Left hindlimb (tissue), 1 donor: ENCODE measurements at places on chromosomes 3 and 15.

- no peak for DNase-seq
These were observed 38.7 kb upstream of the ZFAND6 start for GRCh38 chr15:80020731-80021130.

GRCh38 chr3:191425322-191425734 lies 35.6 kb upstream of the PYDC2 start:
- no peak for DNase-seq

DNA sequence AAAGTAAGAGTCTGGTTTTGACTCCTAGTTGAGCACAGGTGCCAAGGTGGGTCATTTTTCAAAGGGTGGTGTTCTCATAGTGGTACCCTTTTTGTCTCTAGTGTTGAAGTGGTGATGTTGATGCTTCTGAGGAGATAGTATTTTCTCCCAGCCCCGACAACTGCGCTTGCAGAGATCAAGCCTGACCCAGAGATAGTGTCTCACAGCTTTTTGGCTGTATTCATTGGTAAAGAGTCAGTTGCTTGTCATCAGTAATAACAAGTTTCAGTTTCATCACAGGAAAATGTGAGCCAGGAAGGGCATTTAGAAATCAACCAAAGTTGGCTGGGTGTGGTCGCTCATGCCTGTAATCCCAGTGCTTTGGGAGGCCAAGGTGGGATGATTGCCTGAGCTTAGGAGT lies 139.3 kb downstream of the NFKBIZ start:
- DNase-seq: no peak

- DNase-seq: no peak
These were observed 457.9 kb upstream of the ALCAM start for GRCh38 chr3:104908761-104909160.

GRCh38 chr15:73081321-73081958 lies 29.2 kb downstream of the NEO1 start:
- DNase-seq: no peak

DNA sequence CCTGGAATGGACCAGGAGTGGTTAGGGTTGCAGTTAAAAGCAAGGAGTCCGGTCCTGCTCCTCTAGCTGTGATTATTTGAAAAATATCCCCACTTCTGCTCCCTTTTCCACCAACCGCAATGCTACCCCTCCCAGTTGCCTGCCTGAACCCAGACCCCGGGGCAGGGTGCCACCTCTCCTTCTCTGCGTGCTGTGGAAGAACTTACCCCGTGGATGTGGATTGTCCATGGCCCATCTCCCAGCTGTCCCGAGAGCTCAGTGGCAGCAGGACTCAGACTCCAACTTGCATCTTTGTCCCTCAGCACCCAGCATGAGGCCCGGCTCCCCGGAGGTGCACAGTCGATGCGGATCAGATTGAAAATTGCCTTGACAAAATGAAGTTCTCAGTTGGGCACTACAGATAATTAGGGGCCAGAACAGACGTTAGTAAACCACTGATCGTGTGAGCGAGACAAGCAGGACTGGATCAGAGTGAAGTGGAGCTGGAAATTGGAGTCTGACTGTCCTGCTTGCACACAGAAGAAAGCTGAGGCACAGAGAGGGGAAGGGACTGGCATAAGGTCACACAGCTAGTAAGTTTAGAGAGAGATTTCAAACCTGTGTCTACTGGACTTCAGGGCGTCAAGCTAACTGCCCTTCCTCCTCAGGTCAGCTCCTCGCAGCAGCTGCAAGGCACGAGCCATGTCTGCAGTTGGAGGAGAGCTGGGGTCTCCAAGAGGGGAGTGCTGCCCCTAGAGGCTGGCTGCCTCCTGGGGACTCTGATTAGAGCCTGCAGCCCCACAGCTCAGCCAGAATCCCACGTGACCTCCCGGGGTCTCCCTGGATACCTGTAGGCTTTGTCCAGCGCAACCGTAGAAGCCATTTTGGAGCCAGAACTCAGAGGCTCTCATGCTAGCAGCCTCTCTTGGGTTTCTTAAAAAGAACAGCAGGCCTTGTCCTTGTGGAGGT lies 14.7 kb downstream of the SLC6A1 start:
- no peak for DNase-seq

DNA sequence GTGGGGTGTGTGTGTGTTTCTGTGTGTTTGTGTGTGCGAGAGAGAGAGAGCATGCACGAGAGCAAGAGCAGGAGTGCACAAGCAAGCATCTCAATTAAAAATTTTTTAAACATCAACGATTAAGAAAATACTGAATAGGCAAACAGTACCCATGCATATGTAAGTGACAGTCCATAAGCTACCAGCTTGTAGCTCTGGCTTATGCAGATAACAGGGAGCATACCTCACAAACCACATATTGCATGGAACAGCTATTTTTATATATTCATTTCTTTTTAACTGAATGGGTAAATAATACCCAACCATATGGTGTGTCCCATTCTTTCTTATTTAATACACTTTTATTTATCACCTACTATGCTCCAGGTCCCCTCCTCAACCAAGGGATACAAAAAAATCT lies 234.5 kb downstream of the KBTBD8 start:
- no peak for DNase-seq

DNA sequence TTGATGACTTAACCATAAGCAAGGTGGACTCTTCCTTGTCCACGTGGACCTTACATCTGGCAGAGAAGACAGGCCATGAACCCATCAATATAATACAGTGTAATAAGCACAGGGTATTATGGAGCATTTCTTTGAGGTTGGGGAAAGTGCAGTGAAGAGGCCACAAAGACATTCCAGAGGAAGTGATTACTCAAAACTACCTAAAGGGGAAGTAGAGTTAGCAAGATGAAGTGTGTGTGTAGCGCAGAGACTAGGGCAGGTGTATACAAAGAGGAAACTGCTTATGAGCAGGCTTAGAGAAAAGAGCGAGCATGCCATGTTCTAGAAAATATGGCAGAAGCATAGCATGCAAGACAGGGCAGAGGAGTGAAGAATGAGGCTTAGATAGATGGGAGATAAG lies 17.9 kb downstream of the CP start:
- DNase-seq: no peak

- DNase-seq: no peak
These were observed 1029.8 kb downstream of the ROBO1 start for GRCh38 chr3:78737988-78738387.

DNA sequence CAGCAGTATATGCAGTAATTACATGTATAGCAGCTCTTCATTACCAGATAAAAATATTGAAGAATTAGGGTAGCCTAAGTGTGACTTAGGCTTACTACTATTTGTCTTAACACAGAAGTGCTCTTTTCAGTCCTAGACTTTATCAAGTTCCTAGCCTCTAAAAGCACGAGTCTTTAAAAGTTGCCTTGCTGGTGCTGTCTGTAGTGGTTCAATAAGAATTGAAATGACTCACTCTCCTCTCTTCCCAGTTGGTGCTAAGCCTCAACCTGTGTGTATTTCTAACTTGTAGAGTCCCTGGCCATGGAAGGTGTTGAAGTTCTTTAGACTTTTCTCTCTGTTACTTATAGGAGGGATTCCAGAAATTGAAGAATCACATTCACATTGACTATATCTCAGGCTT lies 395.4 kb upstream of the THRB start:
- DNase-seq: no peak

DNA sequence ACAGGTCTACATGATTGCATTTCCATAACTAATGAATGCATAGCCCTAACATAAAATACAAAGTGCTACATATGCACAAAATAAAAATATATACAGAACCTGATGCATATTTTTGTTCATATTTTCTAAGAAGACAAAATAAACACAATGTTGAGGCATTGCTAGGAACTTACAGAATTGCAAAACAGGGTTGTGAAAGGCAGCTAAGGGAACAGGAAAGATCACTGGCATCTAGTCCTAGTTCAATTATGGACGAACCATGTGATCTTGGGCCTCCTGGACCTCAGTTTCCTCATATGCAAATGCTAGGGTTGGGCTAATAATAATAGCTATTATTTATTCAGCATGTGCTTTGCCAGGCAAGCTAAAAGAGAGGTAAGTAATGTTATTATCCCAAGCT lies 15.5 kb upstream of the NCEH1 start:
- no peak for DNase-seq

GRCh38 chr15:84856731-84857417 lies 27.6 kb upstream of the SLC28A1 start:
- no peak for DNase-seq

- no peak for DNase-seq
These were observed 1.7 kb downstream of the SIN3A start for GRCh38 chr15:75449585-75450306.

DNA sequence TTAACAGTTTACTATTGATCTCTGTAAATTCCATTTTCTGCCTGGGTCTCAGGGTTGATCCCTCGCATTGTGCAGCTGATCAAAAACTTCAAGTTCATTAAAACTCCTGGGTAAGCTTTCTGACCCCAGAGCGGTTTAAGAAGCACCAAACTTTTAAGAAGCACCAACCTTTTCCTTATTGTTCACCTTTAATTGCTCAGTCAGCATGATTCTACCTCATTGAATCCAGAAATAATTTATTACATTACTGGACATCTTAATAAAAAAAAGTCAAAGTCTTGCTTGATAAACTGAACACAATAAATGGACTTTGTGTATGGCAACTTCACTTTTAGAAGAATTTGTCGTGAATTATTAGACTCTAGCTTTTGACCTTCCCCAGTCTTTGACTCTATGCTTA lies 46.9 kb downstream of the HDGFL3 start:
- no peak for DNase-seq

DNA sequence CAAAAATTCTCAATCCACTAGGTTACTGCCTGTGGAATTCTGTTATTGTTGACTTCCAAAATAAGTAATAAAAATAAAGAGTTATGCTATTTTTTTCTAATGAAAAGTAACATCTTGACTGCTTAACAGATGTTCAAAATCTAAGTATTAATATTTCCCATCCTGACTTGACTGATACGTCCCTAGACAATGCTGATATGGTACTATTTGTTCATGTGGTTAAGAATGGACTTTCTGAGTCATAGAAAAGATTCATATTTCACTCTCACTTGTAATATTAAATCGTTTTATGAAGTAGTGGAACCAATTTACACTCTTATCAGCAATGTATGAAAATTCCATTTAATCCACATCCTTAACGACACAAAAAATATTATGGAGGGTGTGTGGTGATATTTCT lies 104.8 kb upstream of the PLSCR5 start:
- DNase-seq: no peak

GRCh38 chr3:58386626-58387365 lies 46.8 kb downstream of the PDHB start:
- no peak for DNase-seq

DNA sequence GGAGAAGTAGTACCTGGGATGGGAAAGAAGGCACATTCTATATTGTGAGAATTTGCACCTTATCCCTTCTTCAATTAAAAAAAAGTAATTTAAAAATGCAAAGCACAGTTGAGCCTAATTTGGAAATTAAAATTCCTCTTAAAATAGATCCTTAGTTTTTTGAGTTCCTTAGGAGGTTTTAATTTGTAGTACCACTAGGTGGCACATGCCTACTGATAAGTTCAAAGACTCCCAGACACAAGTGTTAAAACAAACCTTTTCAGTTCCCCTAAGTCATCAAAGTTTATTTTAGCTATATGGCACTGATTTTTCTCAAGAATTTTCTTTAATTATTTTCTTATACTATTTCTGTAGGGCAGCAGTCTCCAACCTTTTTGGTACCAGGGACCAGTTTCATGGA lies 127.6 kb upstream of the AZI2 start:
- no peak for DNase-seq

DNA sequence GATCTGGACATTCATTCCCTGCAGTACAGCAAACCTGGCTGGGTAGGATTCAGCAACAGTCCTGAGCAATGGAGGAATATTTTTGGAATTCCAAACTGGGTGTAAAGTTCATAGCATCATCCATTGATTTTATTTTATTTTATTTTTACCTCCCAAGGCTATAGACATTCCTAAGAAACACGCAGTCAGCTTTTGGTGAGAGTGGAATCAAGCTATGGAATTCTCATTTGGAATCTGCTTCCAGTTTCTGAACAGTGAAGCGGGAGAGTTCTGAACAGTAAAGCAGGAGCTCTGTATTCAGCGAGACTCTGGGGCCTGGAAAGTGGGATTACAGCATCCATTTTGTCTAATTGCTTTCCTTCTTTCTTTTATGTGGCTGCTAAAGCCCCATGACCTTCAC lies 1.4 kb upstream of the PDZRN3 start:
- DNase-seq: no peak

- DNase-seq: no peak
These were observed 5.7 kb upstream of the CCDC80 start for GRCh38 chr3:112646623-112647022.

GRCh38 chr15:71651750-71652186 lies 158.6 kb upstream of the NR2E3 start:
- no peak for DNase-seq

- DNase-seq: no peak
These were observed 49.7 kb upstream of the SCAANT1 start for GRCh38 chr3:63961891-63962290.

DNA sequence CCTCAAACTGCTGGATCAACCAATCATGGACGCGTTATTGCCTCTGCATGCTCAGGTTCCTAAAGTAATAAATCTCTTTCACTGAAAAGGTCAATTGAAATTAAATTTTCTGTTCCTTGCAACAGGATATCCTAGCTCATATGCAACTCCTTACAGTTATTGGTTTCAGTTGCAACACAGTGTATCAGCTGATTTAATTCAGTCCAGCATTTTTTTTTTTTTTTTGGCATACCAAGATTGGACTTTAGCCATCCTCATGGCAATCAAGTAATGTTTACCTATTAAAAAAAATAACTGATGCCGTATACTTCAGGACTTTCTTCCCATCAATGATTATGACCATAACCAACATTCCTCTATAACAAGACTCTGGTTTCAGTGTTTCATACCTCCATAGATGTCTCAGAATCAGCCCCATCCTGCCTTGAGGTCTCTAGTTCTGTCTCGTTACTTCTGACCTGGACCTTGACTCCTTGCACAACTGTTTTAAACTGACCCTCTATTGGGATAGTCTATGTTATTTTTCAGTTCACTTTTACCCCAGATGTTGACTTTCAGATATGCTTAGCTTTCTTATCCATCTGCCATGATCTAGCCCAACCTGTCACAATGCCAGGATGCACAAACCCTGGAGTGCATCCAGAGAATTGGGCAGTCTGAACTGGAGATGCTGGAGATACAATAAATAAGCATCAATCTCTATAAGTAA lies 265.0 kb upstream of the GADL1 start:
- no peak for DNase-seq

DNA sequence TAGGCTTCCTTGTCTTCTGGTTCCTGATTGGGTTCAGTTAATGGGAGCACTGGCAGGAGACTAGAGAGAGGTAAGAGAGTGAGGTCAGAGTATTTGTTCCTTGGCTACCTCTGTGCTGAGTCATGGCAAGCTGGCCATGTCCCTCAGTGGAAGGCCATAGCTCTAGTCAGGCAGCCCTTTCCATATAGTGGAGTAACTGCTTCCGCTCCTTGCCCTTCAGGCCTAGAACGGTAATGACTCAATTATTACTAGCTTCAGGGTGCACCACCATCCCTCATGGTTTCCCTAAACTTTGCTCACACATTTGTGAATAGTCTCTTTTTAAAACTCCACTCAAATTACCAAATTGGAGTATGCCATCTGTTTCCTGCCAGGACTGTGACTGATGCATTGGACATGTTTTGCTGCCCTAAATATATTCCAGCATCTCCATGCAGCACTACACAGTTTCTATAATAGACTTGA lies 10.5 kb upstream of the ANO10 start:
- no peak for DNase-seq

GRCh38 chr3:124014366-124014942 lies 22.5 kb upstream of the ROPN1 start:
- DNase-seq: no peak

GRCh38 chr3:5520237-5520636 lies 332.7 kb downstream of the EDEM1 start:
- no peak for DNase-seq
